Cardiac fibroblast (primary cell): ENCODE measurements at places on chromosomes 6 and 20.
A peak's percentile ranks its signal among the peaks of the same experiment; 100 is the strongest.

- DNase-seq: no peak
Measured at GRCh38 chr6:44828780-44829179, 441.3 kb downstream of the CDC5L start.

GRCh38 chr6:144568241-144568640 lies 283.1 kb downstream of the UTRN start:
- peak; percentile 41 for DNase-seq

DNA sequence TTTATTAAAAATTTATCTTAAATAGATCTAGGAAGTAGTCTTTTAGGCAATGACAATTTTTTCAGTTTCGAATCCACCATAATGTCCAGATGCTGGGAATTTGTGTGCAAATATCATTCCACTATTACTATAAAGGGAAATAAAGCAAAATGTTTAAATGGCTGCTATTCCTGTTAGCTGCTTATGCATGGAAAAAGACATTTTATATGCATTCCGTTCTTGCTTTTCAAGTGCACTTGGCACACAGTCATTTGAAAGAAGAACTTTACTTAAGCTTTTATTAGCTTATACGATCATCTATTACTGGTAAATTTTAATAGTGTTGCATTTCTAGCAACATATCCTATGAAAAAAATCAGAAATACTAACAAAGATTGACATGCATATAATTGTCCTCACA lies 42.0 kb downstream of the PRL start:
- no peak for DNase-seq

DNA sequence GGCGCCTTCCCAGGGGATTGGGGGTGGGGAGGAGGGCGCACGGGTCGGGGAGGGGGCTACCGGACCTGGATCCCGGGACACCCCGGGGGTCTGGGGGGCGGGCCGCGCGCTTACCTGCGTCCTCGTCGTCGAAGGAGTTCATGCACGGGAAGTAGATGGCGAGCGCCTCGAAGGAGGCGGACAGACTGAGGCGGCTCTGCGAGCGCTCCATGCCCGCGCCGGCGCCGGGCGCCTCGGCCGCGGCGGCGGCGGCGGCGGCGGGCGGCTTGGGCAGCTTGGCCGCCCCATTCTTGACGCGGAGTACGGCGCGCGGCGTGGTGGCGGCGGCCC lies 320 bp downstream of the RIMS4 start:
- no peak for DNase-seq

DNA sequence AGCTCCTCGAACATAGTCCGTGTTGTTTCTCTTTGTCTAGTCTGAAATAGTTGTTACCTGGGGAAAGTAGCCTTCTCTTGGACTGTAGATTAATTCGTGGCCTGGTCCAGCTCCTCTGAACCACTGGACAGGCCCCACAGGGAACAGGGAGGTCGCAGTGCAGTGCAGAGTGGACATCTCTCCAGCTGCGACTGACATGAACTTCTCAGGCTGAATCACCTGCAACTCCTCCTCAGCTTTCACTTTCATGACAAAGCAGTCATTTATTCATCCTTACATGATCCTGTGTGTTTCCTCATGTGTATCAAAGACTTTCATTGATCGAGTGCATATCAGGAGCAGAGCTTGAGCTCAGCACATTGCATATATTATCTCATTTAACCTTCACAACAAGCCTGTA lies 19.1 kb upstream of the SIRPG start:
- no peak for DNase-seq

DNA sequence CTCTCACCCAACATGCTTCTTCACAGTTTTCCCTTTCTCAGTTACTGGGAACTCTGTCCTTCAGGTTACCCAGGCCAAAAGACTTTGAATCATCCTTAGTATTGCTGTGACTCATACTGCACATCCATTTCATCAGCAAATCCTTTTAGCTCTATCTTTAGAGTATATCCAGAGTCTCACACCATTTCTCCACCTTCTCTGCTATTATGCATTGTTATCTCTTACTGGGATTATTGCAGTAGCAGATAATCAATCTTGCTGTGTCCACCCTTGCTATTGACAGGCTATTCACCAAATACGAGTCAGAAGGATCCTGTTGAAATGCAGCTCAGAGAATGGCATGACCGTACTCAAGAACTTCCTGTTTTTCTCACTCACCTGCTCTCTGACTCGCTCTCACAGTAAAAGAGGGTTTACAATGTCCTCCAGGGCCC lies 57.3 kb downstream of the BCKDHB start:
- peak; percentile 87 for DNase-seq

GRCh38 chr20:1945134-1945618 lies 48.7 kb downstream of the PDYN start:
- DNase-seq: peak; percentile 92

DNA sequence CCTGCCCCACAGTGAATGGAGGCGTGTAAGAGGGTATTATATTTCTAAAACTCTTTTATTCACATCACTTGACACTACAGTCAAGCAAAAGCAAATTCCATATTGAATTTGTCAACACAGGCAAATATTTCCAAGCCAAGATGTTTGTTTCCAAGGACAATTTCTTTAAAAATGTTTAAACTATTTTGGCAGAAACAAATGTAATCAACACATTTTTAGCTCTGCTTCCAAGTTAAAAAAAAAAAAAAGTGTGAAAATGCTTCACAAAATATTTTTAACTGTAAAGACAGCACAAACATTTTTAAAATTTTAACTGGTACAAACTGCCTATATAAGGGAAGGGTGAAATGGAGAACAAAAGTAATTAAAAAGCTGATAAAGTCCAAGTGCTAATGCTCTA lies 44.9 kb upstream of the DST start:
- DNase-seq: no peak

DNA sequence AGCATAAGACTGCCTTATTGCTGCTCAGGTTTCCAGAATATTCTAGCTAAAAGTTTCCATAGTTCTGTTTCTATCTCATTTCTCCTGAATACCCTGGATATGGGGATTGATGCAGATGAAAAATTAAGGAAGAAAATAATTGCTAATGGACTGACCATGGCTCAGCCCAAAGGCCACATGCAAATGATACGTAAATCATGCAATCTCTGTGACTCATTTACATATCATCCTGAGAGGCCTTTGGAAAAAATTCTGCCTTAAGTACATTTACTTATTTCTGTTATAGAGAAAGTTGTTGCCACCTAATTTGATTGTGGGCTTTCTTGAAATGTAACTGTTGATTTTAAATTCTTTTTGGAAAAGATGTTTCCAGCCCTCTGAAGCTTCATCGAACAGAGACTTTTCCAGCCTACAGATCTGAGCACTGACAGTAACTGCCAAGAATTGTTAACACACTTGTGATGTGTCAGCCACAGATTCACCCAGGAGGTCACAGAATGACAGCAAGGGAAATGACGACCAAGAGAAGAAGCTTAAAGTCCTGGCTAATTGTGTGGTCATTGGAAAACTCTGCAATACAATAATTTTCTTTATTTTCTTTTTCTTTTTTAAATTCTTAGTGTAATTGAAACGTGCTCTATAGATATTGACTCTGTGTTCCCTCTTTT lies 174.8 kb downstream of the DOK5 start:
- DNase-seq: peak; percentile 44

- no peak for DNase-seq
Measured at GRCh38 chr6:113383701-113384100, 473.4 kb upstream of the MARCKS start.

- no peak for DNase-seq
Measured at GRCh38 chr6:34063651-34064050, 82.2 kb downstream of the GRM4 start.

GRCh38 chr6:150026976-150027805 lies 1.9 kb upstream of the RAET1L start:
- no peak for DNase-seq

GRCh38 chr20:5689463-5689862 lies 60.7 kb upstream of the SHLD1 start:
- DNase-seq: no peak

GRCh38 chr20:35929301-35929700 lies 25.0 kb downstream of the SCAND1 start:
- DNase-seq: no peak

GRCh38 chr6:101668496-101669030 lies 275.1 kb downstream of the GRIK2 start:
- DNase-seq: peak; percentile 18

DNA sequence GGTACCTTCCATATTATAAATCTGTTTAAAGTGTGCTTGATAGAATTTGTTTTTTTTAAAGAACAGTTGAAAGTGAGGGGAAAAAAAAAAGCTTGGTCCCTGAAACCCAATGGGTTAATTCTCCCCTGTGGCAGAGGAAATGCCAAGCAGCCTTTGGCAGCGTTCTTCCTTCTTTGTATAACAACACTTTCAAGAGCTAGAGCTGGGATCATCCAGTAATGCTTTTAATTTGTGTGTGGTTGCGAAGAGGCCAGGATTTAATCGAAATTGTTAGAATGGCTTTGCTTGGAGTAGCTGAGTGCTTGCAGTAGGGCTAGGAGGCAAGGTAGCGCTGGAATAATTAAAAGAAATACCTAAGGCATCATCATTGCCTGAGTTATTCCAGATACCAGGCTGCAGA lies 692.0 kb downstream of the DHX35 start:
- DNase-seq: no peak

DNA sequence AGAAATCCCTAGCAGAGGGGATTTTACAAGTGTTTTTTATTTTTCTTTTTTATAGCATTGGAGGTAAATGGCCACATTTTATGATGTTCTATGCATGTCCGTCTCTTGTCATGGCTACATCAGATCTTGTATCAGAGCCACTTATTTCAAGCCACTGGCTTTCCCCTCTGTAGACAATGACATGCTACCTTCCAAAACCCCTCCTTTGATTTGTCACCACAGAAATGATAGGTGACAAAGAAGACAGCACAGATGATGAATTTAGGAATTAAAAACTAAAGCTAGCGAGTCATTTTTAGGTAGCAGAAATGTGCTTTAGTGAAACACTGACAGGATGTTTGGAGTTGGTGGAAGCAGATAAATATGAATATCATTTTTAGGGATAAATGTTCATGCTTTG lies 20.8 kb downstream of the PLCB1 start:
- no peak for DNase-seq

- no peak for DNase-seq
Measured at GRCh38 chr6:33770124-33770832, 18.7 kb downstream of the LEMD2 start.

DNA sequence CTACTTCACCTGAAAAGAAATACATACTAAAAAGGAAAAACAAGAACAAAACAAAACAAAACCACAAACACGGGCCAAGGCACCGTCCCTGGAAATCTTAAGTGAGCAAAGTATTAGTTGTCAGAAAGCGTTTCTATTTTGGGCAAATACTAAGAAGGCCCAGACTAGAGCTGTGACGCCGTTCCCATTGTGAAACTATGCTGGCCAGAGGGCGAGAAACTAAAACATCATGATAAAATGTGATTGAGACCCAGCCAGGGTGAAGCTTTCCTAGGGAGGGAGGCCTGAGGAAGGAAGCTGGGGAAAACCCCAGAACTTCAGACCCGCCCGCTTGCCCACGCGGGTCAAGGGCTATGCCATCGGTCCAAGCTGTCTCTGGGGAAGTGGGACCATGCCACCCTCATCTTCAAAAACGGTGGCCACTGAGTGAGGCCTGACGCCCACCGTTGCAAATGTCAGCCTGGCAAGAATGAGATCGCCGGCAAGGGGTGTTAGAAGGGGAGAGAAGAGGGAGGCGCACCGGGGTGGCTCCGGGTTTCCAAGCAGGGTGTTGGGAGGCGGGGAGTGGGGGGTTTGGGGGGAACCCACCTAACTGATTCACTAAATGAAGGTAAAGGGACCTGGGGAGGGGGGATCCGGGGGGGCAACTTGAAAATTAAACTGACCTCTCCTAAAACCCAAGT lies 1950.9 kb upstream of the DEFB115 start:
- no peak for DNase-seq

DNA sequence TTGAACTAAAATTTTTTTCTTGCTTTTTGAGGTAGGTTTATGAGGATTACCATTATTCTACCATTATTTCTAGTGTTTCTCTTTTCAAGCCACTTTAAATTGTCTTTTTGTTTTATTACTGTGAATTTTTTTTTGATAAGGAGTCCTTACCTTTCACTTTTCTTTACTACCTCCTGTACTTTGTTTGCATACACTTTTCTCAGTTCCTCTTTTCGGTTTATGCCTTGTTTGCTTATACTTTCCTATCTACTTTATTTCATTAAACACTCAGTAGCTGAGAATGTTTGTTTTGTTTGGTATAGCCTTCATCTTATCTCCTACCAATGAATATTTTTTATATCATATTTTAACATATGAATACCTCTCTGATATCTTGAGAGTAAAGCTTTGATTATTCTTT lies 147.9 kb downstream of the TFAP2B start:
- DNase-seq: no peak

DNA sequence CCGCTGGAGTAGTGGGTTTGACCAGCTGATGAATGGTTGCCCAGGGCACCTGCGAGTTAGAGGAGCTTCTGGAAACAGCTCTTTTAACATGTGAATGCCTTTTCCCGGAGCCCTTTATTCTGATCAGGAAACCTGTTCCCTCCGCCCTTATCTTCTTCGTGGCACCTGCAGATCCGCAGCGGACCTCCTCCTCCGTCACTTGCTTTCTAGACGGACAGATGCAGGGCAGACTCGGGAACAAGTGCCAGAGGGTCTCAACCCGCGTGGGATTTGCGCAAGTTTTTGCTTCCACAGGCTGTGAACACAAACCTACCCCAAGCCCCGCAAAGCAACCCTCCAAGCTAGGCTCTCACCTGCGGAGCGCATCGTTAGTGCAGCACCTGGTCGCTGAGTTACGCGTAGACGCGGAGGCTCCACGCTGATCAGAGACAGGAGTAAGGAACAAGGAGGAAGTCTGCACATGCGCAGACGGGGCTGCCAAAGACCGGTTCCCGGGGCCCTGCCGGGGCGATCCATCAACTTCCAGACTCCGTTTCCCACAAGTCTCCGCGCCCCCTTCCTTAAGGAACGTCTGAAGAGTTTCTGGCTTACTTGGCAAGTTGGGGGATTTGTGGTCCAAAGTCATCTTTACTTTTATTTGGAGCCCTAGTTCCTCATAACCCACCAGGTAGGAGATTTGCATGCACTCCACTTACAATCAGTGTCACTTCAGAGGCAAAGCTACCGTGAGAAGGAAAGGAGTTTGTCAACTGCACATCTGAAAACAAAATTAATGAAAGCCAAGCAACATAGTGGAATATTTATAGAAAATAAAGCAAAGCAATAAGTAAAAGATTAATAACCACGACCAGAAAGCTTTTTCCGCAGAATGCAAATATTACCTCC lies 52.7 kb upstream of the ELMO2 start:
- DNase-seq: no peak
